ENCODE measurements at places on chromosomes 1 and 21.

GRCh38 chr21:27265492-27265891, 298.6 kb upstream of the ADAMTS5 start:
- no peak for DNase-seq

DNA sequence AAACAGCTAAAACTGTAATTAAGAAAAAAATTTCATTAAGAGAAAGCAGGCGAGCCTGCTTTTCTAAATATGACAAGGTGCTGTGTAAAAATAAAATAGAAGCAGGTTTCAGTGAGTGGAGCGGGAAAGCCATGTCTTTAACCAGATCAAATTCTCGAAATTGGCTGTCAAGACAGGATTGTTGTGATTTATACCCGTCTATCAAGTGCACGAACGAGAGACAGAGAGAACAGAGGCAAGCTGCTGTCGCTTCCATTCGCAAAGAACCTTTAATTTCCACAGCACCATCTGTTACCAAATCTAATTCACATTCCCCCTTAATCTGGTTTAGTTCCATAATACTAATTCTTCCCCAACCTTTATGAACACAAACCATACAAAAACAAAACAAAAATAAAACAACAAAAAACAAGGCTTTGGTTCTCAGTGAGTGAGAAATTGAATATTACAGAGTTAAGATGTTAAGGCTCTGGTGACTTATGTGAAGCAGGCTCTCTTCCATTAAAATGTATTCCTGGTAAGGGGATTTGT, 35.0 kb downstream of the ESRRG start:
- DNase-seq, result no peak

DNA sequence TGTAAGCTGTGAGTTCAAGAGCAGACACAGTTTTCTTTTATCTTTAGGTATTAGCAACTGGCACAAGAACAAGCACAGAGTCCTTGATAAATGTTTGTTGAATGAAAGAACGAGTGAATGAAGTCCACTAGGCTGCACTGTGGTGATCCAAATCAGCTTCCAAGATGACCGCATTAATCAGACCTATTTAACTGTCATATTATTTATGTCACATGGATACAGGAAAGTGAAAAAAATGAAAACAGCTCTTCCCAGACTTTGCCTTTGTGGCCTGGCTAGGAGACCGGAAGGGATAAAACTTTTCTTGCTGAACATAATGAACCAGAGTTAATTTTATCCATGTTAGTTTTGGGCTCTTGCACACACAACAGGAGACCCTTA, 261.3 kb downstream of the TNR start:
- DNase-seq, result no peak

DNA sequence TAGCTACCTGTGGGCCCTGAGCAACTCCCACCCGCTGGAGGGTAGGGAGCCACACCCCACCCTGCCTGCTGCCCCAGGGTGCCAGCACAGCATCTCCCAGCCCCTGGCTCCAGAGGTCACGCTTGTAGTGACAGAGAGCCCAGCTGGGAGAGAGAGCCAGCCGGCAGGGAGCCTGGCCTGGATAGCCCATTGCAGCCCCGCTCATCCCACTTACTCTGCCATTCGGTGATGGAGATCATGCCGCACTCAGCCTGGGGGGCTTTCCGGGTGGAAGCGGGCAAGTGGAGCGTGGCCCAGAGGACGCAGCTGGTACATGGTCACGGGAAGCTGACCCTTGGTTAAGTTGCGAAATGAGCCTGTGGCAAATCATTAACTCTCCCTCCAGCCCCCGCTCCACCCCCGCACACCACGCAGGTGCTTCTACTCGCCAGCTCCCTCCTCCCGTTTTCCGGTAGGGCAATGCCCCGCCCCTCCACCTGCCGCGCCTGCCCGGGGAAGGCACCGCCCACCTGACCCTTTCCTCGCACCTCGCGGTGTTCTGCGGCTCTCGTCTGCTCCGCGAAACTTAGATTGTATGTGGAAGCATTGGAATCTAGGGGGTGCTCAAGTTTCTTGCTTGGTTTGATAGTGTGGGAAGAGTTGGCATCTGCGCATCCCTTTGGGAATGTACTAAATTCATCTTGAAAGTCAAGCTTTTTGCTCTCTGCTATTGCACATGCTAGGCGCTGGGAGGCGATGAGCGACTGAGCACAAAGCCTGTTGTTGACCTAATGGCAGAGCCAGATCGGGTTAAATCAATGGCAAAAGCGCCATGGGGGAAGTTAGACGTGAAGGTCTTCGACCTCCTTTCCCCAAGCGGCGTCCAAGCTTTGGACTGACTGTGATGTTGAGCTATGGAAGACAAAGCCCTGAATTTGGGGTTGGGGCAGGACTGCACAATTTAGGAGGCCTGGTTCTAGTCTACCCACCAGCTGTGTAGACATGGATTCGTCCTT, at the start of gene GOLT1A:
GOLT1A (minus strand) TSS at position 321 of the 995 bp plus-strand sequence; CDS start at position 239, 82 bp downstream.
- peak; percentile 11 for DNase-seq

DNA sequence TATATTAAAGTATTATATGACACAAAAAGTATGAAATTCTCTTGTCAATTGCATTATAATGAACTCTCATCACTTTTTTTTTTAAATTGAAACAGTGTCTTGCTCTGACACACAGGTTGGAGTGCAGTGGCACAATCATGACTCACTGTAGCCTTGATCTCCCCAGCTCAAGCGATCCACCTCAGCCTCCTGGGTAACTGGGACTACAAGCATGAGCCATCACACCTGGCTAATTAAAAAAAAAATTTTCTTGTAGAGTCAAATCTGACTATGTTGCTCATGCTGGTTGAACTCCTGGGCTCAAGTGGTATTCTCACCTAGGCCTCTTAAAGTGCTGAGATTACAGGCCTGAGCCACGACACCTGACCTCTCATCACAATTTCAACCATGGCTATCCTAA, 259.3 kb downstream of the S1PR1 start:
- no peak for DNase-seq

- no peak for DNase-seq
Measured at GRCh38 chr1:164682570-164682969, 123.6 kb downstream of the PBX1 start.

DNA sequence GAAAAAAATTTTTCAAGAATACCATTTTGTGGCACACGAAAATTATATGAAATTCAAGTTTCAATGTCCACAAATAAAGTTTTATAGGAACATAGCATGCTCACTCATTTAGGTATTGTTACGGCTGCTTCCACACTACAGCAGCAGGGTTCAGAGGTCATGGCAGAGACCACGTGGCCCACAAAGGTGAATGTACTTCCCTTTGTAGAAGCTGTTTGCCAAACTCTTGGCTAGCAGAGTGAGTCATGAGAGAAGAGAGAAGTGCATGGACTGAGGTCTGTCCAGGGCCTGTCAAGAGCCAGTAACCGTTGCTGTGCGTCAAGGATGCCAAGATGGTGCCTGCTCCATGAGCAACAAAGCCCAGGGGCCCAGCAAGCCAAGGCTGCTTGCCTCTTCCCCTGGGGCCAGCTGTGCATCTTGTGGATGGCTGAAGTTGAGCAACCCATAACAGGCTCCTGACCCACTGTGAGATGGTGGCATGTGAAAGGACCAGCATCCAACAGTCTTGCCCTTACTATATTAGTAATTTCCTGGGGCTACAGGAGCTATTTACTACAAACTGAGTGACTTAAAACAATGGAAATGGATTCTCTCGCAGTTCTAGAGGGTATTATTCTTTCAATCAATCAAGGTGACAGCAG, 64.8 kb upstream of the ATP5PO start:
- no peak for DNase-seq

DNA sequence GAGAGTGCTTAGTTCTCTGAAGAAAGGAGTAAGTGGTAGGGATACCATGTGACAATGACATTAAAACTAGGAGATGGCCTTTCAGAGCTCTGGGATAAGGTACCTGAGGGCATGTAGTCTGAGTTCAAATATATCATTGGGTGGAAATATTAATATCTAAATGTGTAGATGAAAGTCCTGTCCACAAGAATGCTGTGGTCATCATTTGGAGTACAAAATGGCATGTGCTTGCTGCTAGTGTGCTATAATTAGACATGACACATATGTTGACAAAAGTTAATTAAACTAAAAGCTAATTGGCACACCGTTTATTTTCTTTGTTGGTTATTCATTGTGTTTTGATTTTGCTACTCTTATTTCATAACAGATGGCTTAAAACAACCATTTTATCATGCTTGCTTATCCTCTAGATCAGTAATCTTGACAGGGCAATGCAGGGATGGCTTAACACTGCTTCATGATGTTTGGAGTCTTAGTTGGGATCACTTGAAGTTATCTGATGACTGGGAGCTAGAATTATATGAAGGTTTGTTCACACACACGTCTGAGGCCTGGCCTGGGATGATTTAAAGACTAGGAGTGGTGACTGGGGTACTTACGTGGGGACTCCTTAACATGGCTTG, 31.0 kb downstream of the CC2D1B start:
- no peak for DNase-seq

- peak; percentile 41 for DNase-seq
Measured at GRCh38 chr1:115138973-115139372, 49.7 kb upstream of the TSPAN2 start.

GRCh38 chr1:207831517-207832327, 79.2 kb downstream of the CD34 start:
- DNase-seq, result no peak

DNA sequence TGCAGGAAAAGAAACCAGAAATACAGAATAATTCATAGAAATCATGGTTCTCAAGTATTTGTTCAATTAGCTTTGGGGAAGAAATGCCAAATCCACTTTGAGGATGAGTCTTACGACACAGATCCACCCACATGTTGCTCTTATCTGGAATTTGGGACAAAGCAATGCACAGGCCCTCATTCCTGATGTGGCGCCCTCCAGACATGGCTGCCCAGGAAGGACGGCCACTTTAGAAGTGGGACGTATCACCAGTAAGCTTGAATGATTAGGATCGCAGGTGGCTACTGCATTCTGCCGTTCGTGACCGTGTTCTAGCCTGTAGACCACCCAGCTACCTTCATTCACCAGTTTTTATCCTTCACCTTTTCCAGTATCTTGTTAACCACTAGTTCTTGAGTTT, 20.1 kb upstream of the NCMAP start:
- DNase-seq, result no peak

DNA sequence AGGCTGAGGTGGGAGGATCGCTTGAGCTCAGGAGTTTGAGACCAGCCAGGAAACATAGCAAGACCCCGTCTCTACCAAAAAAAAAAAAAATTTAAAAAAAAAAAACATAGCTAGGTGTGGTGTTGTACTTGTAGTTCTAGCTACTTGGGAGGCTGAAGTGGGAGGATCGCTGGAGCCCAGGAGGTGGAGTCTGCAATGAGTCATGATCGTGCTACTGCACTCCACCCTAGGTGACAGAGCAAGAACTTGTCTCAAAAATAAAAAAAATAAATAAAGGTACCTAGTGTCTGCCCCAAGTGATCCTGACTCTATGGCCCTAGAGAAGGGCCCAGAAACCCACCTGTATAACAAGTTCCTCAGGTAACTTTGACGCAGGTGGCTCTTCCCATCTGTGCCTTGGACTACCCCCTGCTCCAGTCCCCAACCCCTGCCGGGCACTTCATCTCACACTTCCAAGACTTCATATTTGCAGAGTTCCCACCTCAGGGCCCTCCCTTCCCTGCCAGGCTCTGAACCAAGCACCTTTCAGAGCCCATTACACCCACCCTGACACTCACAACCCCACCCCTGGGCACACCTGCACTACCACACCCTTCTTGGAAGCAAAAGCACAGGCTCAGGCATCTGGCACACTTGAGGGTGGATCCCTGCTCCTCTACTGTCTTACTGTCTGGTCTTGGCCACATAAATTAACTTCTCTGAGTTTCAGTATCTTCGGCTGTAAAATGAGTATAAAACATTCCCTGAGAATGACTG, 80.2 kb upstream of the KLHDC7A start:
- DNase-seq, result no peak

- no peak for DNase-seq
Measured at GRCh38 chr21:40652436-40652835, 194.5 kb downstream of the DSCAM start.

- DNase-seq, result no peak
Measured at GRCh38 chr1:95021119-95021518, 51.6 kb downstream of the ALG14 start.

GRCh38 chr1:172679000-172679772, 20.3 kb downstream of the FASLG start:
- DNase-seq, result no peak

GRCh38 chr21:45149021-45149420, 74.6 kb downstream of the ADARB1 start:
- no peak for DNase-seq

DNA sequence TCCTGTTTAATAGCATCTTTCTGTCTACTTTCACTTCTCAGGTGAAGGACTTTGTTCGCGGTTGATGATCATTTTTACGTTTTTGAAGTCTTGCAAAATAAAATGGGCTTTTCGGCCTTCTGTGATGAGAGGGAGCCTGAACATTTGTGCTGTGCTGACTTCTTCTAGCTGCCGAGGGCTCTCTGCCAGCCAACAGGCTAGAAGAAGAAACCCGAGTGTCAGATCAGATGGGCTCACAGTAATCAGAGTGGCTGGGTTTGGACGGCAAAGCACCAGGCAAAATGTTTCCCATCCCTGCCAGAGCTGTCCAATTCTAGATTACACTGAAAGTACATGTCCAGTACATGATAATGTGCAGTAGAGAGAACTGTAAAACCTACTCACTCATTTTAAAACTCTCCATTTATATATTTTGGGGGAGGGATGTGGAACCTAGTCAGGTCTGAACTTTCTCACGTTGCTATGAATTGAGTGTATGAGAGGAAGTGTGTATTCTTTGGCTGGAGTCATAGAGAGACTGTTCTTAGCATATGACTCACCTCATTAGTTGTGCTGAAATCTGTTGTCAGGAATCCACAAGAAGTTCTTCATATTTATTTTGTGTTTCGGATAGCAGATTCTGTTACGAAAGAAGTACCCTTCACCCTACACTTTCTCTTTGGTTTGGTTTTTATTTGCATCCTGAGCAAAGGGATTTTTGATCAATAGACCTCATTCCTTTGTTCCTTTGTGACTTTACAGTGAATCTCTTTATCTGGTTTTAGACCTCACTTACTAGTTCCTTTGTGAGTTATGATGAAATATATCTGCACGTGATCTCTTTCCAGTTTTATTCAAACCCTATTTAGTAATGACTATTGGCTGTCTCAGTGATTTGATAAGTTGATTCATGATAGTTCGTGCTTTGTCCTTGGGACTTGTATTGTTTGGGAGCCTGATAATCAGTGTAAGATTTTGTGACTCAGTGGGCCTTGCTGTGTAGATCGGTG, 4.8 kb downstream of the ATP1A1 start:
- DNase-seq, result no peak

DNA sequence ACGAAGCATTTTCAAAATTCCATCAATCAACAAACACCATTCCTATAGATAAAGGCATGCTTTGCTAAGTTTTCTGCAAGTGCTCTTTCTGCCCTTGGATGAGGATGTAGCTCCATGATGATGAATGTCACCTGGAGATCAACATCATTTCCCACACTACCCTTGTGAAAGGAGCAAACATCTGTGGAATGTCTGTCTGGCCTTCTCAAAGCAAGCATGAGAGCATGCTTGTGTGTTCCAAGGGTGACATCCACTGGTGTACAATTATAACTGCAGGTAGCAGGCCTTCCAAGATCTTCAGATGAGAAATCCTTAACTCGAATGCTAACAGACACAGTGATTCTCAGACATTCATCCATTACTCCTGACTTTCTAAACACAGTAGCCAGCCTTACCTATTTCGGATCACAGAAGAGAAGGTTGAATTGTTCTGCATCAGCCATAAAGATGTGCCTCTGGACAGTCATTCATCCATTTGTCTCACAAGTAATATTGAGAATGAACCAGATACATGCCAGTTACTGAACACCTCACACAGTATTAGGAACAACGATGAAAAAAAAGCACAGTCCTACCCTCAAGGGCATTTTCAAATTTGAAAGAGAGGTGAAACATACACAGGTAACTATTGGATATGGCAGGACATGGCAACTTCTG, 162.4 kb downstream of the TPR start:
- DNase-seq, result no peak

All from stimulated activated CD8-positive, alpha-beta memory T cell treated with anti-CD3 and anti-CD28 coated beads, Interleukin-4, amount 100 ng/mL, for 24 hours (primary cell).